ENCODE measurements at places on chromosomes 5 and 9. TPM values are rescaled to one million over a fixed set of nuclear protein-coding genes. Genes with fewer than 3 reads are reported as not detected.

The SLC36A3 gene
- total RNA-seq: not detected

The PRDM9 gene
- not detected for total RNA-seq

The LPCAT1 gene
- 72.2 TPM for total RNA-seq

The CDC25C gene
- total RNA-seq: 13.2 TPM

The ESM1 gene
- total RNA-seq: 0.42 TPM

The CFAP90 gene
- not detected for total RNA-seq

The IFNA2 gene
- not detected for total RNA-seq

The PTPRD gene
- not detected for total RNA-seq

The CDC20B gene
- total RNA-seq: 0.48 TPM

The GDA gene
- total RNA-seq: not detected

The GTF2H2C gene
- total RNA-seq: 33.8 TPM

The CDH9 gene
- total RNA-seq: not detected

The RNF208 gene
- total RNA-seq: 7.2 TPM

The IFNA13 gene
- total RNA-seq: not detected

The WHRN gene
- total RNA-seq: 10.5 TPM

The CCDC192 gene
- not detected for total RNA-seq

The ERCC8 gene
- total RNA-seq: 8.8 TPM

The F12 gene
- total RNA-seq: 2.8 TPM

The SEMA5A gene
- 0.14 TPM for total RNA-seq

The MEGF10 gene
- not detected for total RNA-seq

The GRM6 gene
- total RNA-seq: not detected

The IL33 gene
- total RNA-seq: not detected

The PIP5K1B gene
- total RNA-seq: 0.36 TPM

The ELOVL7 gene
- total RNA-seq: 0.97 TPM

The SLC6A3 gene
- total RNA-seq: not detected

The NIM1K gene
- 0.75 TPM for total RNA-seq

The TLR4 gene
- 1.4 TPM for total RNA-seq

The P4HA2 gene
- total RNA-seq: 10.1 TPM

The NUTM2G gene
- total RNA-seq: not detected

The PCDHB7 gene
- not detected for total RNA-seq

The PLPPR1 gene
- total RNA-seq: not detected

The HEMGN gene
- total RNA-seq: 0.47 TPM

The GABRA1 gene
- not detected for total RNA-seq

The ACTBL2 gene
- not detected for total RNA-seq

The SAXO1 gene
- total RNA-seq: 0.42 TPM

The ANXA2R gene
- 41.1 TPM for total RNA-seq

The EXOC3 gene
- total RNA-seq: 77.5 TPM

The OR13J1 gene
- total RNA-seq: not detected

The ENG gene
- 19.7 TPM for total RNA-seq

The PFN3 gene
- total RNA-seq: not detected

The CCDC180 gene
- 7.8 TPM for total RNA-seq

The TJP2 gene
- total RNA-seq: 2.1 TPM

The TMEM245 gene
- total RNA-seq: 42.8 TPM

Data from activated naive CD8-positive, alpha-beta T cell treated with anti-CD3 and anti-CD28 coated beads, Interleukin-2, amount 10 ng/mL, durations not matched to agents 7 days and 5 days (primary cell).